Left lung (tissue), 14 donors: ENCODE measurements at places on chromosomes 6 and 20. TPM values are rescaled to one million over a fixed set of nuclear protein-coding genes. Genes with fewer than 3 reads are reported as not detected.

TBC1D20 gene
- polyA plus RNA-seq: 42.6 TPM

HTR1B gene
- 0.08 TPM for polyA plus RNA-seq

BCKDHB gene
- polyA plus RNA-seq: 24.0 TPM

FOXC1 gene
- polyA plus RNA-seq: 1.3 TPM

RBM24 gene
- 3.4 TPM for polyA plus RNA-seq

KPNA5 gene
- 24.7 TPM for polyA plus RNA-seq

DNA sequence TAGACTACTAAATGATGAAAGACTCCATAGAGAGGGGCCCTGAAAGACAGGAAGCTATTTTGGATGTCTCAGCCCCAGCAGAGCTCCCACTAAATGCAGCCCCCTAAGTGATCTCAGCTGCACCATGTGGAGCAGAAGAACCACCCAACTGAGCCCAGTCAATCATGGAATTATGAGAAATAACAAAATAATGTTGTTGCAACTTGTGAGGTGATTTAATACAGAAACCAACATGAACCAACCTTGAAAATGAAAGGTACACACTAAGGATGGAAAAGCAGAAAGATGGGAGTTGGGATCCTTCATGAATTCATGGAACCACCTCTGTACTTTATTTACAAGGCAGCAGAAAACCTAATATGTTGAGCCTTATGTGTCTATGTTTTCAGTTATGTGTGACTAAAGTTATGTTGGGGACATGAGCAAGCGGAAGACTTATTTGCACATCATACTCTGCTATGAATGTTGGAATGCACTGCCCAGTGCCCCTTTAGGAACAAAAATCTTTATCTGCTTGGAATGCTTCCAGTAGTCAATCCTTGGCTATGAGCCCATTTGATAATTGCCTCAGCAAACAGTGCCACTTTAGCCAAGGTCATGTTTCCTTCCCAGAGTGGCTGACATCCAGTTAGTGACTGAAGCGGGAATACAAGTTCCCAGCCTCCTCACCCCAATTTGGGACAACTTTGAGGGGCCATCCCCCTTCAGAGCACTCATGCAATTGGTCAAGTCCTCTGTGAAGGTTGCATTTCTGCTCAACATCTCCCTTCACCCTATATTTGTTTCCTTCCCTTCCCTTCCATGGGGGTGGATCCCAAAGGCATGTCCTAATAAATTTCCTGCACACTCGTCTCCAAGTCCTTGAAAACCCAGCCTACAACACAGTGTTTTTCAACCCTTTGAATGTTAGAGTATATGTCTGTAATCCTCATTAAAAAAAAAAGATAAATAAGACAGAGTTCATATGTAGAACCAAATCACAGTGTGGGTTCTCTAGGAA lies 18.4 kb downstream of the TP53RK start:
- no peak for DNase-seq

DNA sequence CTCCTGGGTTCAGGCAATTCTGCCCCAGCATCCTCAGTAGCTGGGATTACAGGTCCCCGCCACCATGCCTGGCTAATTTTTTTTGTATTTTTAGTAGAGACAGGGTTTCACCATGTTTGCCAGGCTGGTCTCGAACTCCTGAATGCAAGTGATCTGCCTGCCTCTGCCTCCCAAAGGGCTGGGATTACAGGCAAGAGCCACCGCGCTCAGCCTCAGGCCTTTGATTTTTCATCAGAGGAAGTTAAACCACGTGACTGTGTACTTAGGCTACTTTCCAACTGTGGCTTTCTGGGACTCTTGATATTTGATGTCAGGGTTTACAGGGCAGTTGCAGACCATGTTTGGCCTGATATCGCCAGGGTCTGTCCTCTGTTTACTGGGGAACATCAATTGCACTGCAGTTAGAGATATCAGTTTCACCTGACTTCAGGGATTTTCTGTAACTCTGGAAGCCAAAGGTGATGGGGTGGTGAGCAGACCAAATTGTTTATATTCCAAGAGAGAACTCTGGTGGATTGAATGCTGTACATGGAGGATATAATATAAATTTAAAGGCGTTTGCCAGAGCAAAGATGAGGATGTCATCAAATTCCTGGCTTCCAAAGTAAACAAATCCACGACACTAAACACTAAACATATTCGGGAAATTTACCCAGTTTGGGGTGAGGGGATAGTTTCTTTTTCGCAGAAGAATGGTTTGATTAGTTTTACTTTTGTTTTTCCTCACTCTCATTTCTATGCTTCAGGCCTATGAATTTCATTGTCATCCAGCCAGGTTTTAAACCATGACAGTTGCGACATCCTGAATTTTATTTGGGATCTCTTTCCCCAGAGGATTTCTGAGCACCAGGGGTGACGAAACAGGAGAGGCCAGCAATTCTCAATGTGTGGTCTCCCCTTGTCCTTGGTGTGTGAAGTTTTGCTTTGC lies 4.2 kb downstream of the PSMF1 start:
- peak; percentile 42 for DNase-seq

GRCh38 chr6:111478749-111479148 lies 4.3 kb downstream of the REV3L start:
- DNase-seq: no peak

DNA sequence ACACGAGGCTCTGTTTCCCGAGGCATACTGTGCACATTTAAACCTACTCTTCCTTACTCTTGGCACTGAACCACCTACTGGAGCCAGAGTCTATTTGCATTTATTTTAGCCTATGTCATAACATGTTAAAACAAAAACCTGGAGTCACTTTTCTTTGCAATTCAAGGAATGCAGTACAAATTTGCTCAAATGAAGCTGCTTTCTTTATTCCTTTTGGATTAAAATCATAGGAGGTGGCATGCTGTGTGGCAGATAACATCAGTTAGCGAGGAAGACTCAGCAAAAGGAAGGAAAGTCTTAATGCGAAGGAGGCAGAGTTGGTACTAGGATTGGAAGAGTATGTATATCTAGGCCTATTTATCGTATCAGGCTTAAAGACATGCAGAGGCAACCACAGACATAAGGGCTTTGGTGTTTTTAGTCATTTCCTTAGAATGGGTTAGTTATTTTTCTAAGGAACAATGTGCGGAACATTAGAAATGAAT lies 92.9 kb downstream of the SAMD3 start:
- DNase-seq: no peak

DNA sequence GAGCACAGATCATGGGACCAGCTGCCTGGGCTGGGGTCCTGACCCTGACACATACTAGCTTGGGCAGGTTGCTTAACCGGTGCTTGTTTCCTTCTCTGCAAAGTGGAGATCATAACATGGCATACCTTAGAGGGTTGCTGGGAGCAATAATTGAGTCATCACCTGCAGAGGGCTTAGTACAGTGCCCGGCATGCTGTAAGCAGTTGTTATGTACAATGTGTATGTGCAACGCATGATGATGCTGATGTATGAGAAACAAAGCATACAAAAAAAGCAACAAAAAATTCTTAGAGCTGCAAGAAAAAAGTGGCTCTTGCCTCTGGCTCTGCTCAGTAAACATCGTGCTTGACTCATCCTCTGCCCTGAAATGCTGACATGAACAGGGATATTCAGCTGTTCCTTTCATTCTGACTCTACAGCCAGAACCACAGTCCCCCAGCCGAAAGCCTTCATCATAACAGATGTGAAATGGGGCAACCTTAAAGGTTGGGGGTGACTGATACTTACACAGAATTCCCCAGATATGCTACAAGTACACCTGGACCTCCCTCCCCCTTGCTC lies 91.7 kb downstream of the CLIC5 start:
- DNase-seq: no peak

DNA sequence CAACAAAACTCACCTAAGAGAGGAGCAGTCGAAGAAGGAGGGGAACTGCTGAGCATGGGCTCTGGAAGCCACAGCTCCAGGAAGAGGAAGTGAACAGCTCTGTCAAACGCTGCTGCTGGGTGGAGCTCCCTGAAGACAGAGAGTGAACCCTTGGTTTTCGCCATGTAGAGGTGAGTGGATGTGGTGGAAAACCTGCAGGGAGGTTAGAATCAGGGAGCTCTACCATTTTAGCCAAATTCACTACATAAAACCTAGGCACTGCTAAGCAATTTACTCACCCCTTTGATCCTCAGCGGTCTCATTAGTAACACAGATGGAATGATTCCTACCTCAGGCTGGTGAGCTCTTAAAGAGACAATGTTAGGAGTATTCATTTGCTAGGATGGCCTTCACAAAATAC lies 19.4 kb upstream of the TFAP2A start:
- DNase-seq: no peak

DNA sequence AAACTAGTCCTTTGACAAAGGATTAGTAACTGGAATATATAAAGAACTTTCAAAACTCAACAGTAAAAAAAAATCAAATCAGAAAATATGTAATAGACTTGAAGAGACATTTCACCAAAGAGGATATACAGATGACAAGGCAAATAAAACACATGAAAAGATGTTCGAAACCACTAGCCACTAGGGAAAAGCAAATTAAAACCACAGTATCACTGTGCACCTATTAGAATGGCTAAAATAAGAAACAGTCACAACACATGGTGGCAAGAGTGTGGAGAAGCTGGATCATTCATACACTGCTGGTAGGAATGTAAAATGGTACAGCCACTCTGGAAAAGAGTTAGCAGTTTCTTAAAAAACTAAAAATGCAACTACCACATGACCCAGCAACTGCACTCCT lies 14.9 kb downstream of the ZBTB2 start:
- DNase-seq: no peak
